H7 (cell line): ENCODE measurements at places on chromosomes 5 and 9. TPM values are rescaled to one million over a fixed set of nuclear protein-coding genes. Genes with fewer than 3 reads are reported as not detected.

- DNase-seq, result no peak
Observed at GRCh38 chr5:179852993-179853547, 5.5 kb downstream of the MRNIP start.

DNA sequence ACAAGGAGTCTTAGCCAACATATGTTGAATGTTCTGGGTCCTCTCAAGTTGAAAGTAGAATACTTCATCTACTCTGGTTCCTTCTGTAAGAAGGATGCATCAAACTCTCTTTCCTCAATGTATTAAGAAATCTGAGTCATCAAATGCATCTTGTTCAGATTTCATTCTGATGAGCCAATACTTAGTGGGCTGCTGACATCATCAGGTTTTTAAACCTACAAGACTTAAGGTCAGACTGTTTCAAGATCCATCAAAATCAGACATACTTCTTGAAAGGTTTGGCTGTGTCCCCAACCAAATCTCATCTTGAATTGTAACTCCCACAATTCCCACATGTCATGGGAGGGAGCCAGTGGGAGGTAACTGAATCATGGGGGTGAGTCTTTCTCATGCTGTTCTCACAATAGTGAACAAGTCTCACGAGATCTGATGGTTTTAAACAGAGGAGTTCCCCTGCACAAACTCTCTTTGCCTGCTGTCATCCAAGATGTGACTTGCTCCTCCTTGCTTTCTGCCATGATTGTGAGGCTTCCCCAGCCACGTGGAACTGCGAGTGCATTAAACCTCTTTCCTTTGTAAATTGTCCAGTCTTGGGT is 168.8 kb downstream of the RAPGEF6 start:
- no peak for DNase-seq

DNA sequence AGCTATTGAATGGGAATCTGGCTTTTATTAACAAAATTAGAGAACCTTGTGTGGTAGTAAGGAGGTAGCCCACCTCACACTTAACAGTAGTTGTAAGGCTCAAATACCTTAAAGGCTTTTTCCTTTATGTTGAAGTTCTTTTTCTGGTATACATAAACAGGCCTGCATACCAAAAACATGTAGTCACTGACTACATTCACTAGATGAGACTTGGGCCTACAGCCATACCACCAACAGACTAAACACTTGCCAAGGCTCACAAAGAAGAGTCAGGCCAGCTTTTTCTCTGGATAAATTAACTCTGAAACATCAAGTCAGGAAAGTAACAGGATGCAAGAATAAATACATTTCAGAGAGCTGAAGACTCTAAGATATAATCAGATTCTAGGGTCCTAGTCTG is 78.6 kb upstream of the MPDZ start:
- DNase-seq, result no peak

ERBIN gene
- total RNA-seq, result 17.6 and 22.6 TPM in 2 replicates

PCDHGA3 gene
- total RNA-seq, result 0.14 TPM in 1 of 2 replicates, not detected in the other

LHX3 gene
- total RNA-seq, result 0.07 TPM in 1 of 2 replicates, not detected in the other

PCDHGA9 gene
- 0.04 and 0.10 TPM in 2 replicates for total RNA-seq
